NCI-H1048 (cell line): ENCODE measurements at places on chromosomes 4 and X.

GRCh38 chr4:4712800-4713528, 146.5 kb upstream of the MSX1 start:
- no peak for DNase-seq

DNA sequence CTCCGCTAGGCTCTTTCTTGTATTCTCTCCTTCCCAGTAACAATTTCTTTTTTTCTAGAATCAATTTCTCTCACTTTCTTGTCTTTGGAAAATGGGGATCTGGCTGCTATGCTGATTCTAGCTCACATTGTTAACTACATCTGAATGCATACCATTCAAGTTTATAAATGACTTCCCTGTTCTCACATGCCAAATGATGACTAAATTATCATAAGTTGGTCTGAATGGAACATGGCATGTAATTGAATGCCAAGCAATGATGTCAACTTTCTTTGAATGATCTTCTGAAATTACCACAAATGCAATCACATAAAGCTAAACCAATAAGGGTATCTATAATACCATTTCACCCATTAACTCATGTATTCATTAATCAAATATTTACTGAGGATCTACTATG, 2.7 kb upstream of the ITM2A start:
- DNase-seq, result no peak

DNA sequence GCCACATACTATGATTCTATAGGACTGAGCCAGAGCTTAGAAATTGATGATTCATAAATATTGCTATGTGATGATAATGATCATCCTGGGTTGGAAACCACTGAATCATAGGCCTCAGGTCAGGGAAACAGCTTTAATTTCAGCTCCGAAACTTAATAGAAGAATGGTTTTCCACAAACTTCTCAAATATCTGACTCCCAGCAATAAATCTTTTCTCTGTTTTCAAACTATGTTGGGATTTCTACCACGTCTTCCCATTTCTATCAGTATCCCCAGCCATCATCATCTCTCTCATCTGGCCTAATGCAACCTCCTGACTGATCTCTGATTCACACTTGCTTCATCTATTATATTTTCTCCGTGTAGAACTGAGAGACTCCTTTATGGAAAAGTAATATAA, 521.8 kb upstream of the AGA start:
- DNase-seq, result no peak

GRCh38 chrX:13198056-13198761, 121.6 kb downstream of the ATXN3L start:
- no peak for DNase-seq

DNA sequence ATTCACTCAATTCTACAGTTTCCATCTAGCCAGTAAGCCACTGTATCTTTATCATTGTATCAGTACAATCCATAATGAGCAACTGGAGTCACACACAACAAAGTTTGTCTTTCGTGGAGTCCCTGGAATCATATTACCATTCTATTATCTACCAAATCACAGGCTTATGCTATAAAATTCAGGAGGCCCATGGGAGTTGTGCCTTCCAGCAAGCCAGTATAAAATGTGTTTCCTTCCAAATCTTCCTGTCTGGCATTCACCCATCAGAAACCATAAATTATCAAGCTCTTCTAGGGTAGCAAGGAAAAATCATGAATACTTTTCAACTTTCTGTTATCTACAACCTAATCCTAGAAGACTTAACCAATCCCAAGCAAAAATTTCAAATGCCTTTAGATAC, 1383.3 kb upstream of the PCDH7 start:
- DNase-seq, result no peak

DNA sequence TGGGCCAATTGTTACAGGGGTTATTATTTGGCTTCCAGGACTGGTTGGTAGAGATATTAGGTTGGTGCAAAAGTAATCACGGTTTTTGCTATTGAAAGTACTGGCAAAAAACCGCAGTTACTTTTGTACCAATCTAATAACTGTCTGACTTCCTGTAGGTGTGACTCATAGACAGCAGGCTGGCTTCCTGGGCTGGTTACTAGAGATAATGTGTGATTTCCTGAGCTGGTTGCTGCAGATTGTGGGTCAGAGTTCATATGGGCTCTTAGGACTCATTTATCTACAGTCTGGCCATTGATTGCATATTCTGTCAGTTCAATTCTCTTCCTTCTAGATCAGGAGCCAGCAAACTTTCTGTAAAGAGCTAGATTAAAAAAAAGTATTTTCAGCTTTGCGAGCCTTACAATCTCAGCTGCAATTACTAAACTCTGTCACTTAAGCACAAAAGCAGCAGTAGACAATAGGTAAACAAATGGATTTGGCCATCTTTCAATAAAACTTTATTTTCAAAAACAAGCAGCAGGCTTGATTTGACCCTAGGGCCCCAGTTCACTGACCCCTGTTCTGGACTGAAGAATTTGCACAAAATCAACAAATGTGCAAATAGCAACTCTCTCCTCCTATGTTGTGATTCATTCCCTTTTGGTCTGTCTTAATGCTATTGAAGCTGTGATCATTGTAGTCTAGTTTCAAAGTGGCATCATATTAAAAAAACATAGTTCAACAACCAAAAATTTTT, 50.8 kb upstream of the BOD1L1 start:
- no peak for DNase-seq
